Prostate gland (tissue), 2 donors: ENCODE measurements at places on chromosomes 1 and 21. TPM values are rescaled to one million over a fixed set of nuclear protein-coding genes. Genes with fewer than 3 reads are reported as not detected.

DNA sequence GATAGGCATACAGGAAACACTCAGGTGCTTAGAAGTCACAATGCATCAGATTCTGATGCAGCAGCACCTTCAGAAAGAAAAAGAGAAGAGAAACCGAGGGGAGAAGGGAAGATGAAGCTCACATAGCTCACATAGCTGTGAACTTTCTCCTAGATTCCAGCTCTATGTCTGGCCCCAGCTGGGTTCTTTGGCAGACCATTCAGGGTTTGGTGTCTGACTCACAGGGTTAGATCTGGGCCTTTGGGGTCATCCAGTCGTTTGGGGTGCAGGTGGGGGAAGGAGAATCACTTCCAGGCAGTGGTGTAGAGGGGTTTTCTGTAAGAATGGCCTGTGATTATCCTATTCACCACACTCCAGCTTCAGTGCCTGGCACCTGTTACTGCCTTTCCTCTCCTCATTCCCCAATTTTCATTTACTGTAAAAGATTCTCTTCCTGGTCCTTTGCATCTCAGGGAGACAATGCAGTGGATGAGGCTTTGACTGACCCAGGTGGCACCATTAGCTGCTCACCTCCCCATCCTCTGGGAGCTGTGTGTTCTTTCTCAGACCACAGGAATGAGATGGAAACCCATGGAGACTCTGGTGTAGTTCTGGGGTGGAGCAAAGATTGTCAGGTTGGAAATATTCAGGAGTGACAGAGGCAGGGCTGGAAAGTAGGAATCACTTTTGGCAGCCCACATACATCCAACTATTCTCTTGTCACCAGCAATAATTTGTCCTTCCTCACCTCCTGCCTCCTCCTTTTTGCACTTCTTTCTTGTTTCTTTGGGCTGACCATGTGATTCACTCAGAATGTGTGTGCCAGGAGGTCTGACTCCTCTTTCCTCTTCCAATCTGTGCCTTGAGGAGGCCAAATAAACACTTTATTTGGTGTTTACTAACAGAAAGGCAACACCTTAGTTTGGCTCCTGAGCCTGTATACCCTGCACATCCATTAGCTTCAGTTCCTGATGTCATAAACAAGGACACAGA, 103.3 kb downstream of the PAPPA2 start:
- DNase-seq = no peak

- no peak for DNase-seq
These were observed 573 bp downstream of the KLHL21 start for GRCh38 chr1:6601923-6602668.

The PGBD5 gene
- 0.55 TPM for total RNA-seq

- DNase-seq = no peak
These were observed 1406.0 kb downstream of the KCNT2 start for GRCh38 chr1:195202241-195202640.

GRCh38 chr1:3240524-3241235, 171.7 kb downstream of the PRDM16 start:
- no peak for DNase-seq

GRCh38 chr1:113899111-113899510, 5.5 kb downstream of the AP4B1 start:
- DNase-seq = no peak

GRCh38 chr1:13917607-13918006, 217.6 kb downstream of the PRDM2 start:
- no peak for DNase-seq
